Adrenal gland (tissue), 19 donors: ENCODE measurements at places on chromosomes 13 and 19. TPM values are rescaled to one million over a fixed set of nuclear protein-coding genes. Genes with fewer than 3 reads are reported as not detected.

GRCh38 chr19:46052896-46053295 lies 12.1 kb upstream of the IGFL4 start:
- H3K27ac ChIP-seq: no peak overlapping the region
- H3K27me3 ChIP-seq: no peaks in the 10 kb centered on the region
- DNase-seq: no peak
- no peak overlapping the region for H3K4me3 ChIP-seq
- no peaks in the 10 kb centered on the region for H3K36me3 ChIP-seq

- no peaks in the 10 kb centered on the region for H3K4me1 ChIP-seq
- H3K27me3 ChIP-seq: no peaks in the 10 kb centered on the region
- no peak for DNase-seq
- no peaks in the 10 kb centered on the region for H3K36me3 ChIP-seq
- H3K27ac ChIP-seq: no peak overlapping the region
- H3K4me3 ChIP-seq: no peak overlapping the region
These were observed 8.3 kb downstream of the GRTP1 start for GRCh38 chr13:113355621-113356020.

- no peaks in the 10 kb centered on the region for H3K27me3 ChIP-seq
- H3K36me3 ChIP-seq: no peaks in the 10 kb centered on the region
- H3K4me1 ChIP-seq: peaks cover 63% of the 10 kb centered on the region
- no peak for DNase-seq
- no peak overlapping the region for H3K4me3 ChIP-seq
These were observed 8.0 kb downstream of the UBXN6 start for GRCh38 chr19:4449639-4450028.

GRCh38 chr19:57566396-57567265 lies 7.0 kb upstream of the ZNF550 start:
- H3K27me3 ChIP-seq: no peaks in the 10 kb centered on the region
- no peaks in the 10 kb centered on the region for H3K36me3 ChIP-seq
- H3K27ac ChIP-seq: no peak overlapping the region
- H3K4me1 ChIP-seq: no peaks in the 10 kb centered on the region
- H3K4me3 ChIP-seq: no peak overlapping the region
- no peak for DNase-seq

Gene LHB
- total RNA-seq: not detected

Gene ZFR2
- total RNA-seq: not detected

Gene COL5A3
- 3.5 TPM for total RNA-seq
